ENCODE measurements at places on chromosomes 4 and X. TPM values are rescaled to one million over a fixed set of nuclear protein-coding genes. Genes with fewer than 3 reads are reported as not detected.

SAGE1 gene
- total RNA-seq: not detected

BTK gene
- total RNA-seq: 2.7 TPM

GRCh38 chr4:46249516-46249915 lies 125.7 kb upstream of the GABRG1 start:
- no peak for DNase-seq

- DNase-seq: no peak
Observed at GRCh38 chr4:99811850-99812249, 4.8 kb upstream of the DAPP1 start.

- DNase-seq: no peak
Observed at GRCh38 chrX:105880491-105880890, 58.2 kb downstream of the NRK start.

DNA sequence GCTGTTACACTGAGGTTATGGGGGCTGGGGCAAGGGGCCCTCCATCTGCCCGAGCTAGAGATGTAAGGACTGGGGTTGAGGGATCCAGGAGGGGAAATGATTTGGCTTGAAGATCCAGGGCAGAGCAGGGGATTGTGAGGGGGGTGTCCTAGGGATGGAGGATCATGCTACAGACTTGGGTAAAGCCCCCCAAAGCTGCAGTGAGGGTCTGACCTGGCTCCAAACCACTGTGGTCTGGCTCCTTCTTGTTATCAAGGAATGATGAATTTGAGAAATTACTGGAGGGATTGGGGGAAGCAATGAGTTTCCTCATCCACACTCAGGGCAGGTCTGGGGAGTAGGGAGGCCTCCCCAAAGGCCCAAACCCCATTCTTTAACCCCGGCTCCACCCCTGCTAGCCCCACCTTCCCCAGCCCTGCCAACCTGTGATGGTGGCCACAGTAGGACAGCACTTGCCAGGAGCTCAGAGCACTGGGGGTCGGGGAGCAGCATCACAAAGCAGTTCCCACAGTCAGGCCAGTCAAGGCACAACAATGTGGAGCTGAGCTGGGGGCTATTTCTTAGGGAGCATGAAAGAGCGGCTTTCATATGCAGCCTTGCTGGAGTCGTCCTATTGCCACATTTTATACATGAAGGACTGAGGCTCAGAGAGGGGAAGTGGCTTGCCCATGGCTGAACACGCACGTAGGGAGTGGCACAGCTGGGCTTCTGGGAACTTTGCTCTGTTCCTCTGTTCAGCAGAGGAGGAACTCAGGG lies 165.5 kb downstream of the EFNB1 start:
- DNase-seq: no peak

DNA sequence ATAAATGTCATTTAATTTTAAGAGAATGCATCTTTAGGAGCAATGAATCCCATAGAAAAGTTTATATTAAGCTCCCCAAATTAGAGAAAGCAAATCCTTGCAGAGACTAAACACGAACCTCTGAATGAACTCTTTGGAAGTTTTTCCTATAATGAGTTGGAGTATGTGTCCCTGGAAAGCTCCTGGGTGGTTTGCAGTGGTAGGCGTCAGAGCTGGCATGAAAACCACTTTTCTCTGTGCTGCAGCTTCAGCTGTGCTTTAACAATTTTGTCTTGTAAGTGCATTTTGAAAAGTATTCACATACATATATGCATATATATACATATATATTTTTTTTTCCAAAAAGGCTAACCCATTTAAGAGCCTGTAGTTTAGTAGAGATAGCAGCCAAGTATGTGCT lies 148.7 kb upstream of the TBC1D9 start:
- no peak for DNase-seq

CFAP47 gene
- 4.8 TPM for total RNA-seq

GRCh38 chrX:107288676-107289075 lies 82.3 kb downstream of the DNAAF6 start:
- no peak for DNase-seq

GRCh38 chr4:141388481-141388880 lies 167.8 kb downstream of the ZNF330 start:
- DNase-seq: no peak

GRCh38 chr4:111812114-111812513 lies 333.1 kb upstream of the FAM241A start:
- DNase-seq: no peak

DNA sequence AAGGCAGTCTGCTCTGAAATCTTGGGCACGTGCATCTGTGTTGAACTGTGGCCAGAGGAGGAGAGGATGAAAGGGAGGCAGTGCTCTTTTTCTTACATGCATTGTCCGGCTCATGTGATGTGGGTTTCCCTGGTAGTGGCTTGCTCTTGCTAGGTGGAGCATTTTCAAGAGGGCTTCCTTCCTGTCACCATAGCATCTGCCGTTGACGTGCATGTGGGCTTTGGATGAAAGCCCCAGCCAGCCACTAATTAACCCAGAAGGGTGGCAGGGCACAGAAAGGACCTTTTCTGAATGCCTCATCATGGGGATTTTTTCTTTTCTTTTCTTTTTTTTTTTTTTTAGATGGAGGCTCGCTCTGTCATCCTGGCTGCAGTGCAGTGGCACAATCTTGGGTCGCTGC lies 121.3 kb downstream of the GPR143 start:
- DNase-seq: no peak

ERAS gene
- total RNA-seq: not detected

USP26 gene
- not detected for total RNA-seq

LIAS gene
- 17.6 TPM for total RNA-seq

TBC1D9 gene
- 50.3 TPM for total RNA-seq

DNA sequence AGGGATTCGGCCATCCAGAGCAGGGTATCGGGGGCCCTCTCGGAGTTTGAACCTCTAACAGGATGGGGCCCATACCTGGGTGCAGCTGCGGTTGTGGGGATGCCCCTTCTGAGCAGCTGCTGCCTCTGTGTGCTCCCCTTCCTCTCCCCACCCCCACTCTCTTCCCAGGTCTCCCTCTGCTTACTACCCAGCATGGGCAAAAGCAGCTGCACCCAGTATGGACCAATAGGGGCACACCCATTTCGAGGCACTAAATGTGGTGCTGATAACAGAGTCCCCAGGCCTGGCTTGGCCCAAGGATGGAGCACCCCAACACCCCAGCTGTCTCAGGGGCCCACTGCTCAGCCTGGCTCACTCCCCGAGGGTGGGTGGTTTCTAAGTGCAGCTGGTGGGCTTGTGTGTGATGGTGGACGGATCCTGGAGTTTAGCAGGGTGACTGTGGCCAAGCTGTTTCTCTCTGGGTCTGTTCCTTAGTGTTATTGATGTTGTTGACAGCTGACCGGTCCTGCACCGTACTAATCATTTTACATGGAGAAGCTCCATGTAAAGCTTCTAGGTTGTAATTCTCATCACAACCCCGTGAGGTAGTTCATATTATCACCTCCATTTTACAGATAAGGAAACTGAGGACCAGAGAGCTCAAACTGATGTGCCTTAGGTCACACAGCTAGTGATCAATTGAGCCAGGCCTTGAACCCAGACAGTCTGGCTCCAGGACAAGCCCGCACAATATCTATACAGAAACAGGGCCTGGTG lies 13.1 kb upstream of the KIAA0232 start:
- no peak for DNase-seq

ESX1 gene
- total RNA-seq: not detected

- DNase-seq: no peak
Observed at GRCh38 chr4:186475202-186475601, 80.2 kb downstream of the MTNR1A start.

HHIP gene
- 32.9 TPM for total RNA-seq

GRCh38 chr4:109649872-109650271 lies 53.4 kb downstream of the CASP6 start:
- DNase-seq: no peak

CCNB3 gene
- total RNA-seq: 4.5 TPM

- no peak for DNase-seq
Observed at GRCh38 chr4:73086095-73086868, 16.8 kb upstream of the COX18 start.

- no peak for DNase-seq
Observed at GRCh38 chr4:61824454-61824853, 624.3 kb downstream of the ADGRL3 start.

MCF2 gene
- 12.9 TPM for total RNA-seq

GRCh38 chrX:87078231-87078630 lies 439.4 kb upstream of the KLHL4 start:
- DNase-seq: no peak

DNA sequence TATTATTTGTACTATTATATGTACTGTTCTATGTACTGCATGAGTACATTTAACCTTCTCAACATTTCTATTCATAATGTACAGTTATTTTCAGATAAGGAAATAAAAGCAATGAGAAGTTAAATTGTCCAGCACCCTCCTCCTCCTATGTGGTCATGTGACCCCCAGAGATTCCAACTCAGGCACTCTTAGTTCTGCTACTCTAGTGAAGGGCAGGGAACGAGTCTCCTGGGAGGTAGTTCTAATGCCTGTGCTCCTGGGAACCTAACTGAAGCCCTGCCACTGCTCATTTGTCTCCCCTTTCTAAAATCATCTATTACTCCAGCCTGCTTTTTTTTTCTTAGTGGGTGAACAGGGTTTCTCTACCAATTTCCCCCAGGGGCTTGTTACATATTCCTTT lies 105.9 kb upstream of the GPRIN3 start:
- no peak for DNase-seq

- no peak for DNase-seq
Observed at GRCh38 chr4:162011089-162011488, 152.7 kb downstream of the FSTL5 start.

CYBB gene
- 8.4 TPM for total RNA-seq

DNA sequence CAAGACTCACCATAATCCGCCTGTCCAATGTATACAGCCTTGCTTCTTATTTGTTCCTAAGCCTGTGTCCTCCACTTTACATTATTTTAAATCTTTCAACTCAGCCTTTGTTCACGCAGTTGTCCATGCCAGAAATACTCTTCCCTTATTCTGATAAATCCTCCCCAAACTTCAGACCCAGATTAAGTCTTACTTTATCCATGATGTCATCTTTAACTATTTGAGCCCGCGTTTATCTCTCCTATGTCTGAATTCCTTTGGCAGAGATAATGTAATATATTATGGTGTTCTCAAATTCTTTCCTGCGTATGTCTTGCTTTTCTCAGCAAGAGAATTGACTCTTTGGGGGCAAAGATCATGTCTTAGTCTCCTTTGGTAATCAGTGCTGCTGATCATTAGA lies 129.6 kb downstream of the LUZP4 start:
- DNase-seq: no peak

NOCT gene
- 6.5 TPM for total RNA-seq

HS6ST2 gene
- total RNA-seq: 7.4 TPM

- no peak for DNase-seq
Observed at GRCh38 chr4:10421344-10422055, 35.7 kb downstream of the ZNF518B start.

Data from dorsolateral prefrontal cortex (tissue), 122 donors.